ENCODE measurements at places on chromosomes 7 and 10.

DNA sequence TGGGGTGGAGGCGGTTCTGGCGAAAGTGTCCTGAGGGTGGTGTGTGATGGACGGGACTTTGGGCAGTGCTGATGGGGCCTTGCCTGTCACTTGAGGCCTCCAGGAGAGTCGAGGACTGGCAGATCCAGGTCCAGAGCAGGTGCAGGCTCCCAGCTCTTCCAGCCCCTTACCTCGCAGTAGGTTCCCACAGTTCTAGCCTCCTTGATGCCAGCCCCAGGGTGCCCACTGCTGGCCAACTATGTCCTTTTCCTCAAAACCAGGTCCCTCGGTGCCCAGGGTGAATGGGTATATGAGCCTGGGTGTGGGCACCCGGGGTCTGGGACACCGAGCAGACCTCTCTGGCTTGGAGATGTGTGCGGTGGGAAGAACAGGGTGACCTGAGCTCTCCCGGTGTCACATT, 8.3 kb downstream of the FAM20C start:
- no peak for DNase-seq

GRCh38 chr7:2460188-2460587, 16.0 kb downstream of the GRIFIN start:
- no peak for DNase-seq

- no peak for DNase-seq
These were observed 42.0 kb upstream of the PDZD8 start for GRCh38 chr10:117417196-117417595.

DNA sequence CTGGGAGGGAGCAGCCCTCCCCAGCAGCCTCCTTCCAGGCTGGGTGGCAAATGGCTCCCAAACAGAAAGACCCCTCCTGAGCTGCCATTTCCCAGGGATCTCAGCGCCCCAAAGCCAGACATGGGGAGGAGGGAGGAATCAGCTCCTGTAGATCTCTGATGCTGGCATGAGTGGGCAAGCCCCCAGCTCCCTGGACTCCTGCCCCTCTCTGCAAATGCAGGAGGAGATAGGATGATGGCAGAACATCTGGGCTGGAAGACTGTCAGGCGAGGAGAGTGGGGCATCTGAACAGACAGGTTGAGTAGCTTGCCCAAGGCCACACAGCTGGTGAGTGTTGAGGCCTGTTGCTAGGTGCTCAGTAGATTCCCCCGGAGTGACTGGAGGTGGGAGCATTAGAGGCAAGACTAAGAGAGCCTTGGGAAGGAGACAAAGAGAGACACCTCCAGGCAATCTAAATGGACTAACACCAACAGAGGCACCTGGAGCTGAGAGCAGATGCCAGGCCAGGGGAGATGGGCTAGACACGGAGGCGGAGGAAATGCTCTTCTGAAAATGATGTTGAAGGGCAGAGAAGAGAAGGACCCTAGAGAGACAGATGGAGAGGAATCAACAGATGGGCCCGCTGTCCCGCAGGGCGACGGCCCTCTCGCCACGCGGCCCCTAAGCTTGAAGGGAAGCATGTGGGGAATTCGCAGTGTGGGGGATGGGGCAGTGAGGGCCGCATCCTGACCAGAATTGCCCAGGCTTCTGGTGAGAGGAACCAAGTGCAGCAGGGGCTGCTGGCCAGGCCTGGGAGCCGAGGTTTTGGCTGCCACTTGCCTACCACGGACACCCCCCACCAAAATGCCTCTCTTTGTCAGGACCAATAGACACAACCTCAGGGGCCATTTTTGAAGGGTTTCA, 84.8 kb upstream of the LRRC4 start:
- DNase-seq, result no peak

DNA sequence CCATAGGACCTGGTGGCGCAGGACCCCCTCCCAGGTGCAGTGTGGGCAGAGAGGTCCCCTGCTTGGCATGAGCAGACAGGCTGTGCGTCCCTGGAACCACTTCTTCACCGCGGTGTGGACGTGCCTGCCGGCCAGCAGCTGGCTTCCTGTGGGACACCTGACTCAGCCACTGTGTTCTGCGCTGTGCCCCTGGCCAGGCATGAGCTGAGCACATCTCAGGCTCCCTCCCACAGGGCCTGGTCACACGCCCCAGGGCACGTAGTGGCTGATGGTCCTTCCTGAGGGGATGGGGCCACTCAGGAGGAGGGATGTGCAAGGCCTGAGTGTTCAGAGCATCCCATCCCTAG, 3.5 kb upstream of the DEPP1 start:
- DNase-seq, result no peak

- no peak for DNase-seq
These were observed 32.4 kb downstream of the ITIH5 start for GRCh38 chr10:7634142-7634894.
